ENCODE measurements at places on chromosomes 1 and 21.

- no peak for DNase-seq
Observed at GRCh38 chr1:115790846-115791245, 22.3 kb upstream of the CASQ2 start.

DNA sequence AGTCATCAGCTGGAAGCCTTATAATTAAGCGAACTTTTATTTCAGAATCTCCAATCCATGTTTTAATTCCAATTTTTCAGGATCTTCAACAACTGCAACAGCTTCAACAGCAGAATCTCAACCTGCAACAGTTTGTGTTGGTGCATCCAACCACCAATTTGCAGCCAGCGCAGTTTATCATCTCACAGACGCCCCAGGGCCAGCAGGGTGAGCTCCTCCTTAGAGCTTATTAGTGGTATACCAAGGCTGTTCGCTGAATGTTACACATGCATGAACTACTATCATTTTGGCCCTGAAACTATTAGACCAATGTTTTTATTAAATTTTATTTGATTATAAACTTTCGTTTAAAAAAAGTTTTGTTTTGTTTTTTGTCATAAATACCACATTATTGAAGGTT is 142.4 kb downstream of the CD247 start:
- DNase-seq = no peak

- DNase-seq = no peak
Observed at GRCh38 chr1:95089650-95090287, 17.0 kb upstream of the ALG14 start.

DNA sequence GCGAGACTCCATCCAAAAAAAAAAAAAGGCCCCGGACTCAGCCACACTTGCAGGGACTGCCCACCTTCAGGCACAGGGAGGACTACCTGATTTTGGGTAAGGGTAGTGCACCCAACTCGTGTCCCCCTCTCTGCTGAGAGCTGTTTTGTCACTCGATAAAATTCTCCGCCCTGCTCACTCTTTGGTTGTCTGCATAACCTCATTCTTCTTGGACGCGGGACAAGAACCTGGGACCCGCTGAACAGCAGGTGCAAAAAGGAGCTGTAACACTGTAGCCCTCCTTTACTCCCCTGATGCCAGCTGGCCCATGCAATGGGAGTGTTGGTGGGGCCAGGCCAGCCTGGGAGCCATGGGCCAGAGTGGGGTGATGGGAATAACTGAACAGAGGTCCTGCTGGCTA is 10.6 kb downstream of the S100B start:
- DNase-seq = no peak

DNA sequence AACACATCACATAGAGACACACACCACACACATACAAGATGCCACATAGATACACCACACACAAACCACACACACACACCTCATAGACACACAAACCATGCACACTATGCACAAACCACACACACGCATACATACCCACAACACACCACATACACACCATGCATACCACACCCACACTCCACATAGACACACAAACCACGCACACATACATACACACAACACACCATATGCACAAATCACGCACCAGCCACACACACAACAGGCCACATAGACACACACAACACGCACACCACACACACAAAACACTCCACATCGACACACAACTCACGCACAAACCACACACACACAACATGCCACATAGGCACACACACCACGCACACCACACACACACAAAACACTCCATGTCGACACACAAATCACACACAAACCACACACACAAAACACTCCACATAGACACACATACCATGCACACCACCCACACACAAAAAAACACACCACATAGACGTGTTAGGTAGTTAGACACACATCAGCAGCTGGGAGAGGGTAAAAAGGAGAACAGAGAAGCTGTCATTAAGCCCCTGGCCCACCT is 49.5 kb upstream of the SLC19A1 start:
- no peak for DNase-seq

DNA sequence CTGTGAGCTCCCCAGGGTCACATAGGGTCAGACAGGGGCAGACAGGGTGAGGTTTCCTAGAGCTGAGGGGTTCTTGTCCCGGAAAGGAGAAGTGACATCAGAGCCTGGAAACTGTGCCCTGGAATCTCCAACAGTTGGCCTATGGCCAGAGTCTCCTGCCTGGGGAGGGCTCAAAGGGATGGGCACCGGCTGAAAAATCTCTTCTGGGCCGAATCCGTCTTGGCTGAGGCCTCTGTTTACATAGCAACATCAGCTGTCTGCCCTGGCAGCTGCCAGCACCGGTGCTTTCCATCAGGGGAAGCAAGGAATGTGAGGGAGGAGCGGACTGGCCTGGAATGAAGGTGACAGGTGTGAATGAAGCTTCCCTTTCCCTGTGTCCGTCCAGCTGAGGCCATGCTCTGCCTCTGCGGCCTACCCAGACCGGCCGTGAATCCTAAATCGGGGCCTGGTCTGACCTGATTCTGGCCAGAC is 30.7 kb downstream of the VASH2 start:
- DNase-seq = peak; percentile 83

DNA sequence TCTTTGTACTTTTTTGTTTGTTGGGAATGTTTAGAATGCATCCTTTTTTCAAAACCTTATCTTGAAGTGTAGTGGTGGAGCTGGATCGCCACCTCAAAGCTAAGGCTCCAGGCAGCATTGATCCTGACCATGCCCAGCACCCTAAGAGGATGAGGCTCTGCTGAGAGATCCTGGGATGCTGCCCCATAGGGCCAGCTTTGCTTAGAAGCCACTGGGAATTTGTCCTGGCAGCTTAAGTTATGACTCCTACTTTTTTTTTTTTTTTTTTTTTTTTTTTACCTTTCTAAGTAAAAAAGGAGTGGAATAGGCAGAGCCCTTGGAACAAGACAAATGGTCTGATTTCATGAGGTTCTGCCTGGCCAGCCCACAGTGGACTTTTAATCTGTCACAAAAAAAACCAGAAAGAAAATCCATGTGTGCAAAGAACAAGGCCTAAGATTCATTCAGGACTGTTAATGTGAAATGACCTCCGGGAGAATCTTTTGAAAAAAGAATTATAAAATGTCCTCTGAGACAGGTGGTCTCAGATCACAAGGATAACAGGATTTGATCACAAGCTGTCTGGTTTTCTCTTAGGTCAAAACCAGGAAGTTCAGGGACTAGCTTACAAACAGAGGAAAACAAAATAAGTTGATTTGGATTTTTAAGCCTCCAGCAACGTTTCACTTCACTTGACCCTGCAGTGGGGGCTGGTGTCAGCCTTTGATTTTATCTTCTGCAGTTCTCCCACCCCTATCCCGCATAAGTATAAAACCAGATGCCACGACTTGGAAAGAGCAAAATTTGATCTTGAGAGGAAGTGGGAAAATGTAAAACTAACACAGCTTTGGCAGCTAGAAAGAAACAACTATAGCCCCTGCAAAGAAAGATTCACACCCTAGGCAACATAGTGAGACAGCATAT is 25.9 kb upstream of the RAP1A start:
- DNase-seq = no peak

- DNase-seq = no peak
Observed at GRCh38 chr1:195999022-195999421, 609.2 kb downstream of the KCNT2 start.

- no peak for DNase-seq
Observed at GRCh38 chr1:18319099-18319498, 161.6 kb upstream of the KLHDC7A start.

DNA sequence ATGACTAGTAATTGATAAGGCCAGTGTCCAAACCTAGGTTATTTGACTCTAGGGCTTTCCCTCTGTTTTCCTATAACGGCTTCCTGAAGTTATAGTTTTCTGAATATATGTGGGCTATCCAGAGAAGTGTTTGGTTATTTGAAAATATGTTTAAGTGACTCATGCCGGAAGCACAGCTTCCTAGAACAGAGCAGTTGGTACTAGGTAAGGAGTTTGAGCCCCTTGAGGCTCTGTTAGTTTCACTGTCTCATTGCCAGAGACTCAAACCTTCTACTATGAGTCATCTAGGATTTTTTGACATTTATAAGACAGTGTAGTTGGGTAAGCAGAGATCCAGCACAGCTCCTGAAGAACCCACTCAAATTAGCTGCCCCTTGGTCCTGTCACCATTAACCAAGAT is 27.1 kb upstream of the LEPR start:
- DNase-seq = no peak

DNA sequence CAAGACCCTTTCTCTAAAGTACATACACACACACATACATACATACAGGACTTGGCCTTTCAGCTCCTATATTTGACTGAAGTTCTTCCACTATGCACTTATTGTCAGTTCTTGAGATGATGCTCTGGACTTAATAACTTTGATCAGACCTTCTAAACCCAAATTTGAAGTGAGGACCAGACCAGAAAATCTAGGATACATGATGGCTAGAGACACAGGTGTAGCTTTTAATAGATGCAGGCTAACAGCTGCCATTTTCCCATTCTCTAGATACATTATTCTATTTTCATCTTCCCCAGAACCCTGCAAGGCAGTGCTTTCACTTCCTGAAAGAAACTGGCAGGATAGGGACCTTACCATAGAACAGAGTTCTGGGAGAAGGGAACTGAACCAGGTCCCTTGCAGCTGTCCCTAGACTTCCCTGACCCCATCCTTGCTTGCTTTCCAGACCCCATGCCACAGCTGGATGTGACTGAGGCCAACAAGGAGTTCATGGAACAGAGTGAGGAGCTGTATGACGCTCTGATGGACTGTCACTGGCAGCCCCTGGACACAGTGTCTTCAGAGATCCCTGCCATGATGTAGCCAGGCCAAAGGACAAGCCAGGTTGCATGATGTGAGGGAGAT is 14.9 kb upstream of the RAB42 start:
- no peak for DNase-seq

DNA sequence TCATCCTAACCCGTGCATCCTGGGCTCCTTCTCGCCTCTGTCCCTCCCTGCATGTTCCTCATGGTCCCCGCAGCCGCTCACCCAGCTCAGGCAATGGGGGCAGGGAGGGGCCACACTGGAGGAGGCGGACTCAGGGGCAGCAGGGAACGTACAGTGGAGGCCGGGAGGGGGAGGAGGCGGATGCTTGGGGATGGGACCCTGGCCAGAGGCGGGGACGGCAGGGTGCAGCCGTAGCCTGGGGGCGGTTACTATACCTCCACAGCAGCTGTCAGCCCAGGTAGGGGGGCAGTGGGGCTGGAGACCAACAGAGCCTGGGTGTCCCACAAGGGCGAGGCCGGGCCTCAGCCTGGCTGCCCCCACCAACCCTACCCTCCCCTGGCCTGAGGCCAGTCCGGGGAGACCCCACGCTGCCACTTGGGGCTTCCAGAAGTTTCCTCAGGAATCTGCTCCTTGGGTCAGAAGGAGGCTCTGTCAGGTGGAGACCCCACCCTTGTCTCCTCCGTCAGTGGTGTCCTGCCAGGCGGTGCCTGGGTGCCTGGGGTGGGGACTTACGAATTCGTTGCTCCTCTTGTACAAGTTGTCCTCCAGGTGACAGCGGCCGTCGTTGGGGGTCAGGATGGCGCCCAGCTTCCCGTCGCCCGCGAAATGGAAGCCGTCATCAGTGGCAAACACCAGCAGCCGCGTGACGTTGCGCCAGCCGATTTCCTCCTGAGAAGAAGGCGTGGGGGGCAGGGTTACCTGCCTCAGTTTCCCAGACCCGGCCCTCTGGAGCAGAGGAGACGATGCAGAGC is 20.7 kb downstream of the ITGB2 start:
- DNase-seq = no peak

GRCh38 chr21:33238565-33239255 is 9.0 kb downstream of the IFNAR2 start:
- no peak for DNase-seq

- no peak for DNase-seq
Observed at GRCh38 chr1:162596514-162597170, 35.1 kb downstream of the UAP1 start.

DNA sequence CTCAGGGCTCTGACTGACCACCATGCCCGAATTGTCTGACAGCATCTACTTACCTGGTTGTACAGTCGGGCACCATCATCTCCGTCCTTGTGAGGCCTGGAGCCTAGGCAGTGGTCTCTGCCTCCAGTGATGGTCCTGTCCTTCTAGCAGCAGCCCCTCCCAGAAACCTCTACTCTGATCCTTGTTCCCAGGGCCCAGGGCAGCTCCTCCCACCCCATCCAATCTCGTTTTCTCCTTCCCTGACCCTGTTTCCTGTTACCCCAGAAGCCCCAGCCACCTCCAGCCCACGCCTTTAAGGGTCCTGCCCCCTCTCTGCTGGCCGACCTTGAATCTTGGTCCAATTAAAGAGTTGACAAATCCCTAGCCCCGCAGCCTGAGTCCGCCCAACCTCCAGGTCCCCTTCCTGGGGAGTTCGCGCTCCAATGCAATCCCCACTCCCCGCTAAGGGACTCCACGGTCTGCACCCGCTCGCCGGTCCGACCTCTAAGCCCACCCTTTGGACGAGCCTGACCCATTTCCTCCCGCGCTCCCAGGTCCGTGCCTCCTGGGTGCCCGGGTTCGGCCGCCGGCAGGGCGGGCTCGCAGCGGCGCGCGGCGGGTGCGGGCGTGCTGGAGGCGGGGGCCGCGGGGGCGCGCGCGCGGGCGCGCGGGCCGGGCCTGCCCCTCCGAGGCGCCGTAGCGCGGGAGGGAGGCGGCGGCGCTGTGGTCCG is at the start of gene B4GALT2:
B4GALT2 (plus strand) TSS at position 660 of the 710 bp plus-strand sequence. CDS start 1,951 bp downstream, outside the sequence.
- DNase-seq = peak; percentile 35

DNA sequence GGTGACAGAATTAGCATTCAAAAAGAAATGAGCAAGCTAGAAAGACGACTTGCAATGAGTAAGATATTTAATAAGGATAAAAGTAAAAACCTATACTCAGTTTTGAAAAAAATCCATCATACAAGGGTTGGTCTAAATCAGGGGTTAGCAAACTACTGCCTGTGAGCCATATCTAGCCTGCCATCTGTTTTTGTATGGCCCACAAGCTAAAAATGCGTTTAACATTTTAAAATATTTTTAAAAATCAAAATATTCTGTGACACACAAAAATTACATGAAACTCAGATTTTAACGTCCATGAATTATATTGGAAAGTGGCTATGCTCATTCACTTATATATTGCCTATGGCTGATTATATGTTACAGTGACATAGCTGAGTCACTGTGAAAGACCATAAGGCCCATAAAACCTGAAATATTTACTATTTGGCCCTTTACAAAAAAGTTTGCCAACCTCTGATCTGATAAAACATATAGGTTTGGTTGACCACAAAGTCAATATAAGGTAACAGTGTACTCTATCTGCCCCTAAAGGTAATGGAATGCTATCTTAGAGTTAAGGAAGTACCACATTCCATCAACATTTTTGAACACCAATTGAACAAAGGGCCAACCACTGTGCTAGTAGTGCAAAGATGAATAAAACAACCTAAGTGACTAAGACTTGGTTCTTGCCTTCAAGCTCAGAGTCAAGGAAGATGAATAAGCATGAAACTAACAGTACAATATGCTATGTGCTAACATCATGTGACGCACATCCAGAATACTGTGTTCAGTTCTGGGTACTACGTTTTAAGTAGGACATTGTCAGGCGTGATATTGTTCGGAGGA is 3.2 kb downstream of the IFT25 start:
- no peak for DNase-seq

DNA sequence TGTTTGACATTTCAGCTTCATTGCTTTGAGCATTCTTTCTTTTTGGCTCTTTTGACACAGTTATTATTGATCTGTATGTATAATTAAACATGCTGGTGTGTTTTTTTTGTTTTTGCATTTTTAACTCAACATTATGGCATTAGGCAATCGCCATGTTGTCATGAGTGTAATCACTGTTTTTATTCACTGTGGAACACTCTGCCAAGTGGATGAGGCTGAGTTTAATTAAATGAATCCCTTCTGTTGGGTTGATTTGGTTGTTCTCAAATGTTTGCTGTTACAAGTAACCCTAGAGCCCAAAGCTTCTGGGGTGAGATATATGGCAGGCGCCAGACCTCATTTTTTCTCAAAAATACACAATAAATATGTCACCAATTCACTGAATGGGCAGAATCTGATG is 428.1 kb downstream of the MATN1 start:
- no peak for DNase-seq

- no peak for DNase-seq
Observed at GRCh38 chr21:34916446-34916845, 132.7 kb downstream of the RUNX1 start.
